ENCODE measurements at places on chromosomes 7 and 10. TPM values are rescaled to one million over a fixed set of nuclear protein-coding genes. Genes with fewer than 3 reads are reported as not detected.

- H3K4me3 ChIP-seq: peak overlapping the region; percentile 80
- H3K36me3 ChIP-seq: peaks cover 2% of the 10 kb centered on the region
- H3K27ac ChIP-seq: peak overlapping the region; percentile 75
Measured at GRCh38 chr7:25179325-25179724, 49.0 kb downstream of the NPVF start.

DNA sequence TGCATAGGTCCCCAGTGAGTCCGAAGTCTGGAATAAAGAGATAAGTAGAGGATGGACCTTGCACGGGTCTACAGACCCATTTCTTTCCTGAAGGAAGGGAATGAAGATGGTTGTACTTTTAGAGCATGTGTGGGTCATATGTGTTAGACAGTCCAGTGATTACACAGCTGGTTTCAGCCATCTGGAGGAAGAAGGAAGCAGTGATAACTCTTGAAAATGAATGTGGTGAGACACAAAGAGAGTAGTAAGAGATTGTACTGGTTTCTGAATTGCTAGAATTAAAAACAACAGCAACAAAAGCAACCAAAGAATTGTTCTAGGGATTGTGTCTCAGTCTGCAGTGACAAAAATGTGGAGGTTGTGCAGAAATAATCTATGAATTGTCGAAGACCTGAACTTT lies 258.9 kb downstream of the SUGCT start:
- no peaks in the 10 kb centered on the region for H3K4me1 ChIP-seq
- no peak for DNase-seq
- no peak overlapping the region for H3K4me3 ChIP-seq
- no peak overlapping the region for H3K27ac ChIP-seq
- H3K36me3 ChIP-seq: no peaks in the 10 kb centered on the region

DNA sequence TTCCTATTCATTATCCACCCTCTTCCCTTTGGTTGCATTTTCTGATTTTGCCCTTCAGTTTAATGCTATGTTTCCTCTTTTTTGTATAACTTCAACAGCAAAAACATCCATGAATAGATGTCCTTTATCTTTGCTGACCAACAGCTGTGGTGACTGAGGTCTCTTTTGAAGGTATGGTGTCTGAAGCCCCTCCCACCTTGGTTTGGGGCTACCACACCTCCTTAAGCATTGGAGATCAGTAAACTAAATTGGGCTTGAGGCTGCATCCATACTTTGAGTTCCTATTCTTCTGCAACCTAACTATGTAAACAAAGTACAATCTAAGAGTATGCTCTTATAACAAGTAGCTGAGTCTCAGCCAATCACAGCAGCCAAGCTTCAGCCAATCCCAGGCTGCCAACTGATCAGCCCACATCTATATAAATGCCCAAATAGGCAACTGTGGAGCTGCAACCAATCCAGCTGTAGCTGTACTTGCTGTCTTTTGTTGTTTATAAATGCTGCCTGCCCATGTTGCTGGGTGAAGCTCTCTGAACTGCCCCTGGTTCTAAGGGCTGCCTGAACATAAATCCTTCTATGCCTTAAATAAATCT lies 69.4 kb upstream of the PDLIM1 start:
- no peaks in the 10 kb centered on the region for H3K4me1 ChIP-seq
- H3K36me3 ChIP-seq: no peaks in the 10 kb centered on the region
- no peak overlapping the region for H3K4me3 ChIP-seq
- DNase-seq: no peak

- no peak overlapping the region for H3K4me3 ChIP-seq
- H3K27ac ChIP-seq: no peak overlapping the region
- H3K4me1 ChIP-seq: peaks cover 22% of the 10 kb centered on the region
- no peaks in the 10 kb centered on the region for H3K27me3 ChIP-seq
- DNase-seq: no peak
Measured at GRCh38 chr10:68053553-68053952, 21.5 kb downstream of the HERC4 start.

- H3K27ac ChIP-seq: no peak overlapping the region
- H3K36me3 ChIP-seq: peaks cover 14% of the 10 kb centered on the region
- H3K27me3 ChIP-seq: peaks cover 2% of the 10 kb centered on the region
- H3K4me1 ChIP-seq: peaks cover 19% of the 10 kb centered on the region
- no peak overlapping the region for H3K4me3 ChIP-seq
- peak; percentile 10 for DNase-seq
Measured at GRCh38 chr7:87223666-87224065, 4.1 kb upstream of the TMEM243 start.

GRCh38 chr10:80200687-80201086 lies 4.7 kb downstream of the ANXA11 start:
- H3K4me3 ChIP-seq: no peak overlapping the region
- peaks cover 52% of the 10 kb centered on the region for H3K36me3 ChIP-seq
- no peak for DNase-seq
- H3K27ac ChIP-seq: peak overlapping the region; percentile 91

DNA sequence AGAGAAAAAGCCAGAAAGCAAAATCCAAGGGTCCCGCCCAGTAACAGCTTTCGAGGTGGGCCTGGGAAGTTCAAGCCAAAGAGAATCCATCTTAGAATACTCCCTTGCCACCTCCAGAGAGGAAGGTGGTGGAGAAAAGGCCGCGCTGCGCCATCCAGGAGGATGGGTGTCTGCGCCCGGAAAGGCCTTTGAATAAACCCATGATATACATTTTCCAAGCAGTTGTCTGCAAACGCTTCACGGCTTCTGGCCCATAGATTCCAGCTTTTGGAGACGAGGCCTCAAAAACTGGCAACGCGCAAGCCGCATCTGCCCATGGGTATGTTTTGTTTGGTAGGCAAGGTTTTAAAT lies 17.8 kb downstream of the RGS10 start:
- H3K4me1 ChIP-seq: peaks cover 82% of the 10 kb centered on the region
- H3K36me3 ChIP-seq: peaks cover 76% of the 10 kb centered on the region
- DNase-seq: no peak
- H3K27ac ChIP-seq: peak overlapping the region; percentile 14
- no peaks in the 10 kb centered on the region for H3K27me3 ChIP-seq

DNA sequence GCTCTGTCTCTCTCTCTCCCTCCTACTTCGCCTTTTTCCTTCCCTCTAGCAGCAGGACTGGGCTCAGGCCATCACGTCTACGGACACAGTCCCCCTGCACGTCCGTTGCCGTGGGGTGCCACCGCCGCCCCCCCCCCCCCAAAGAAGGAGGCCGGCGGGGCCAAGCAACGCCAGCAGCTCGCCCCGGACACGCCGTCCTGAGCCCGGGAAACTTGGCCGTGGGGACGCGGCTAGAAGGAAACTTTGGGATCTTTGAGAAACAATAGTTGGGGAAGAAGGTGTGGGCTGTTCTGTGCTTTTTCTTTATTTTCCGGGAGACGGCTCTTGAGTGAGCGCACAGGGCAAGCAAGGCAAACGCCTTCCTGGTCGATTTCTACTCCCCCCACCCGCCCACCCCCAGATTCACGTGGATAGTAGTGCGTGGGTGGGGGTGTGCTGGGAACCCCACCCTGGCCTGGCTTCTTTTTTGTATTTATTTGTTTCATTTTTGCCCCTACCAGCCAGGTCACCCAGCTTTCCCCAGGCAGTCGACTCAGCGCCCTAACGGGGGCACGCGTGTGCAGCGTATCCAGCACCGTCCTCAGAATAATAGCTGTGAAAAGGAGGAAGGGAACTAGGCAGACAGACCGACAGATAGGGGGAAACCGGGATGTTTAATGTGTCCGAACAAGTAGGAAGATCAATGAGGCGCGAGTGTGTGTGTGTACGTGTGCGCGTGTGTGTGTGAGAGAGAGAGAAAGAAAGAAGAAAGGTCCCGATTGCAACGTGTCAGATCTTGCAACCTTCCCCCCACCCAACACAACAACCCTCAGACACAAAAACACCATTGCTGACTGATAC lies 1.4 kb downstream of the MXI1 start:
- peaks cover 8% of the 10 kb centered on the region for H3K36me3 ChIP-seq
- peaks cover 21% of the 10 kb centered on the region for H3K27me3 ChIP-seq
- peak overlapping the region; percentile 97 for H3K4me3 ChIP-seq
- peak overlapping the region; percentile 86 for H3K27ac ChIP-seq
- no peak for DNase-seq

- H3K27me3 ChIP-seq: peaks cover 10% of the 10 kb centered on the region
- no peak overlapping the region for H3K27ac ChIP-seq
- no peaks in the 10 kb centered on the region for H3K4me1 ChIP-seq
- H3K36me3 ChIP-seq: no peaks in the 10 kb centered on the region
- no peak overlapping the region for H3K4me3 ChIP-seq
Measured at GRCh38 chr10:120067427-120067826, 174.9 kb downstream of the SEC23IP start.

DNA sequence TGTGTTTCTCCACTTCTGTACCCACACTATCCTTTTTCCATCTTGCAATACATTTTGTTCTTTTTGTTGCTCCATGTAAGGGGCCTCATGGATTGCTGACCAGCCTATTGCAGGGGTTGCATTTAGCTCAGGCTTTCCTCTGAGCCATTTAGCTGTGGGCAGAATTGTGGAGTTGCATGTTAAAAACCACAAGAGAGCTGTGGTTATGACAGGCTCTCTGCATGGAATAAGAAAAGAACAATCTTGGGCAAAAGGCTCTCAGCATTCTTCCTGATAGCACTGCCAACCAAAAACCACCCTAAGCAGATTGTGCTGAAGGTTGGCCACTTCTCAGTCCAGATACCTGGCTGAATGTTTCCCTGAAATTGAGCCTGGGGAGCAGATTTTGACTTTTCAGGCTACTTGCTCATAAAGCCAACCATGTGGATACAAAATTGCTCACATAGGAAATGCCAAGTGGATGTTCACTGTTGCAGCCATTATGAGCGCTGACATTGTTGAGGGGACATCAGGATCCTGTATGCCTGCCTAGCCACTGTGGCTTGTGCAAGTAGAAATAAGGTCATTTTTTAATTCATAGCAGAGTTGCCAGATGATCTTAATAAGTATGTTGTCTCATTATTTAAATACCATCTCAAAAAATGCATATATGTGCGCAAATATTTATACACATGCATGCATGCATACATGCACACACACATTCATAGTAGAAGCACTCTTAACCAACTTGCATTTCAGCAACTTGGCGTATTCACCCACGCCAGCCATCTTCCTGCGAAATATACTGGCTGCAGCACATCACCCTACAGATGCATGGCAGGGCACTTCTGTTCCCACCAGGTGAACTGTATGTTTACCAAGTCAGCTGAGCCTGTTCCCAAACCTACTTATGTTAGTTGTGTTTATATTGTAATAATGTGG lies 695.4 kb downstream of the LRMDA start:
- DNase-seq: no peak
- H3K4me1 ChIP-seq: no peaks in the 10 kb centered on the region
- no peak overlapping the region for H3K27ac ChIP-seq
- H3K36me3 ChIP-seq: no peaks in the 10 kb centered on the region
- H3K4me3 ChIP-seq: no peak overlapping the region

The ARHGEF35 gene
- total RNA-seq: 2.8 TPM

Measured in activated CD8-positive, alpha-beta T cell treated with anti-CD3 and anti-CD28 coated beads for 36 hours (primary cell).